Mesendoderm (in vitro differentiated cells): ENCODE measurements at places on chromosomes 2 and 18.

DNA sequence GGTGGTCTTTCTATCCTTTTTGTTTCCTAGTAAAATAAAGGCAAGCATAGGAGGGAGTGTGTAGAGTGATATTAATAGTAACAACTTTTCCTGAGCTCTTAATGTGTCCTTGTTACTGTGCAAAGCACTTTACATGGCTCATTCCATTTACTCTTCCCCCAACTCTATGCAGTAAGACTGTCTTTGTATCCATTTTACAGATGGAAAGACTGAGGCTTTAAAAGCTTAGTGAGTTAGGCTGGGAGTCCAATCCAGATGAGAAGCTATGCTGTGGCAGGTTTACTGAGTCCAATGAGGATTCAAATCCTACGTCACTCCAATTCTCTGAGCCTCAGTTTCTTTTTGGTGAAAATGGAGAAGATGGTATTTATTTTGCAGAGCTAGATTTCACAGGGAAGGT lies 77.4 kb downstream of the NRP2 start:
- no peak overlapping the region for H3K27ac ChIP-seq
- no peaks in the 10 kb centered on the region for H3K27me3 ChIP-seq
- peaks cover 2% of the 10 kb centered on the region for H3K4me1 ChIP-seq
- no peaks in the 10 kb centered on the region for H3K36me3 ChIP-seq
- H3K4me3 ChIP-seq = no peak overlapping the region

GRCh38 chr2:125095826-125096225 lies 1070.7 kb downstream of the CNTNAP5 start:
- no peak overlapping the region for H3K27ac ChIP-seq
- H3K4me3 ChIP-seq = no peak overlapping the region
- no peaks in the 10 kb centered on the region for H3K36me3 ChIP-seq
- H3K27me3 ChIP-seq = no peaks in the 10 kb centered on the region
- DNase-seq = no peak

- H3K27me3 ChIP-seq = no peaks in the 10 kb centered on the region
- DNase-seq = no peak
- H3K27ac ChIP-seq = no peak overlapping the region
- H3K4me1 ChIP-seq = peaks cover 6% of the 10 kb centered on the region
These were observed 138.4 kb upstream of the COPS8 start for GRCh38 chr2:236947294-236947693.

DNA sequence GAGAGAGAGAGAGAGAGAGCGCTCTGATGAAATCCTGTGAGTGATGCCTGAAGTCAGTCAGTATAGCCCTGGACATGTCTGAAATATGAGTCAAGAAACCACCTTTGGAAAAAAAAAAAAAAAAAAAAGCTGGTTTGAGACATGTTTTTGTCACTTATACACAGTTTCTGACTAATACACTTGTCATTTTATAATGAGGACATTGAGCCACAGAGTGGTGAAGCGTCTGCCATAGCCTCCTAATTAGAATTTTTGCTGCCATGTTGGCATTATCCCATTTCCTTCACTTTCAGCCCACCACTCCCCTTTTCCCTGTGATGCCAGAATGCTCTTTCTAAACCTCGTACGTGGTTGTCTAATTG lies 15.7 kb upstream of the MYO3B start:
- no peaks in the 10 kb centered on the region for H3K27me3 ChIP-seq
- H3K27ac ChIP-seq = no peak overlapping the region
- no peaks in the 10 kb centered on the region for H3K4me1 ChIP-seq
- DNase-seq = no peak

DNA sequence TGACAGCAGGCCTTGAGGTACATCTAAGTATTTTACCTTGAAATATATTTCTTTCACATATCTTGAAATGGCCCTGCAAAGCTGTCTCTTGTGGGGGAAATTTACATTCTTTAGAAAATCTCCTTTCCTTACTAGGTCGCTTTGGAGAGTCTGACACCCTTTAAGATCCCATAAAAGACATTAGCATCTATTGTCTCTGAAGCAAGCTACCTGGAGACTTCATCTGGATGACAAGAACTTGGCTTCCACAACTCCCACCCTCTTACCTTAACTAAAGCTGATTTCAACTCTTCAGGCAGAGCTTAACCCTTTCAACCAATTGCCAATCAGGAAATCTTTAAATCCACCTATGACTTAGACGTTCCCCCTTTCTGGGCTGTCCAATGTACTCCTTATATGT lies 219.3 kb downstream of the PIEZO2 start:
- no peaks in the 10 kb centered on the region for H3K36me3 ChIP-seq
- no peak overlapping the region for H3K4me3 ChIP-seq
- no peaks in the 10 kb centered on the region for H3K27me3 ChIP-seq
- peaks cover 7% of the 10 kb centered on the region for H3K4me1 ChIP-seq

- peak; percentile 87 for DNase-seq
- H3K27me3 ChIP-seq = no peaks in the 10 kb centered on the region
- H3K36me3 ChIP-seq = no peaks in the 10 kb centered on the region
These were observed 89.0 kb downstream of the MARCHF4 start for GRCh38 chr2:216283038-216283900.

DNA sequence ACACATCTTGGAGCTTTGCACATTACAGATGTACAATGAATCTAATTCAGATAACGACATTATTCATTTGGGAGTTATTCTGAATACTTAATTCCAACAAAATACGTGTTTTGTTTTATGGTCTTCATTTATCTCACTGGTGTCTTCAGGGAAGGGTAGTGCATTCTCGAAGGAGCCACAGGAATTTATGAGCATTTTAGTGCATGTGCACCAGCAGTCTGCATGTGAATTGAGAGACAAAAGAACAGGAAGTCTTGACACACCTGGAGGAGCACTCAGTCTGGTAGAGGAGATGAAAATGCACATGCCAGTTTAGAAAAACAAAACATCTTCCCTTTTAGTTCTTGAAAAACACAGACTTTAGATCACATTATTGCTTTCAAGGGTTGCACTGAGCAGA lies 228.7 kb downstream of the LRATD1 start:
- H3K27ac ChIP-seq = no peak overlapping the region
- H3K27me3 ChIP-seq = no peaks in the 10 kb centered on the region
- no peak overlapping the region for H3K4me3 ChIP-seq
- H3K4me1 ChIP-seq = no peaks in the 10 kb centered on the region
- H3K36me3 ChIP-seq = no peaks in the 10 kb centered on the region
- DNase-seq = no peak

GRCh38 chr2:96783388-96783787 lies 22.7 kb downstream of the CNNM4 start:
- no peaks in the 10 kb centered on the region for H3K36me3 ChIP-seq
- H3K4me1 ChIP-seq = no peaks in the 10 kb centered on the region
- H3K27ac ChIP-seq = no peak overlapping the region
- no peaks in the 10 kb centered on the region for H3K27me3 ChIP-seq
- H3K4me3 ChIP-seq = no peak overlapping the region
- no peak for DNase-seq

GRCh38 chr2:52904355-52904891 lies 863.2 kb upstream of the CHAC2 start:
- no peaks in the 10 kb centered on the region for H3K4me1 ChIP-seq
- no peak overlapping the region for H3K27ac ChIP-seq
- DNase-seq = no peak
- no peaks in the 10 kb centered on the region for H3K27me3 ChIP-seq
